Coronary artery (tissue), 2 donors: ENCODE measurements at places on chromosomes 3 and 15.

DNA sequence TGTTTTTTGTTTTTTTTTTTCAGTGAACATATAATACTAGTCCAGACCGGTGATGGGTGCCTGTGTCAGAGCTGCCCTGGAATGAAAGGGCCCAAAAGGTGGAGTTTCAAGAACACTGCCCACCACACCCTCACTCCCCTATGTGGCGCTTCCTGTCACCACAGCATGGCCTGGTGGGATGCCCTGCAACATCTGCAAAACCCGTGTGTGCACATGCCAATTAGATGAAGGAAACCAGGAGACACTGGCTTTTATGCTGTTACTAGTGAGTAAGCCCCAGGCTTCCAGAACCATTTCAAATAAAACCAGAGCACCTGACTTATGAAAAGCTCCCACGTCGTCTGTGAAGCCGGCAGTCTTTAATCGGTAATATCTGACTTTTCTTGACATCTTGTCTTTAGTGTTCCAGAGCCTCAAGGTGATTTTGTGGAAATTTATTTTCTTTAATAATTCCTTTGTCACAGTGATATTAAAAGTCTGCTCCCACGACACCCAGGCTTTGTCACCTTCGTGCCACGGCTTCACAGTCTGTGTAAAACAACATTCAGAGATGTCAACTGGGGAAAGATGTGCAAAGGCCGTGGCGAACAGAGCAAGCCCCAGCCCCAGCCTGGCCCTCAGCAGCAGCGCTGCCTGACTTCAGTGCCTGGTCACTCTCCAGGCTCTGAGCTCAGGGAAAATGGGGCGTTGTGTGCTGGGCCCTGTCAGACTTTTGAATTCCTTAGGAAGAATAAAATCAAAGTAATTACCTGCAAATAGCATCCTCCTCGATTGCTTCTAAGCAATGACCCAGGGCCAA is 6.4 kb downstream of the CFAP92 start:
- no peak for DNase-seq

GRCh38 chr3:60337421-60337820 is 913.8 kb downstream of the FHIT start:
- DNase-seq: no peak

DNA sequence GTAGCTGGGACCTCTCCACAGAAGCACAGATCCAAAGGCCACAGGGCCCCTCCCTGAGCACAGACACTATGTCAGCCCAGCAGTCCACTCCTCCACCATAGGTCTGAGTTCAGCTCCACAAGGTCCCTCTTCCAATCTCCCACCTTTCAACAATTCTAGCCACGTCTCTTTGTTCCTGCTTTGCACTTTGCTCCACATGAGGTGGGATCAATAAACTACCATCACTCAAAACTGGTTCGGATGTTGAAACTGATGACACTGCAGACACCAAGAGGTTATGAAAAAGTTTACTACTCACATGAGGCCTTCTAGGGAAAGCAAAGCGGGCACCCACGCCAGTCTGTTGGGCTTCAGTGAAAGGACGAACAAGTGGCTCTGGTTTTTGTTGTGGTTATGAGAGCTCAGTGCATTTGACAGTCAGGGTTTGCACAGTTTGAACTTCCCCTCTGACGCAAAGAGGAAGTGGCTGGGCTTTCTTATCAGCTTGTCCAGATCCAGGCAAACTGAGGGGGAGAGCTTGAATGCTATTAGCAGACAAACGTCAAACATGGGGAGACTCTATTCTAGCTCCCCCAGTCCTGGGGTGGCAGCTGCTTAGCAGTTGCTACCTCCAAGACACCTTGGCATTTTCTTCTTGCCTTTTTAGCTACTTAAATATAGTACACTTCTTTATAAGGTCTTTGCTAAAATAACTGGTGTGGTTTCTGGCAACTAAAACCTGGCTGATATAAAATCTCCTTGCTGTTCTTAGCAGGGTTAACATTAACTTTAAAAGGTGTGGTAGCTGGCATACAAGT is 37.8 kb downstream of the ZNF445 start:
- DNase-seq: peak; percentile 88

GRCh38 chr3:149368201-149368673 is 9.2 kb downstream of the TM4SF1 start:
- DNase-seq: no peak

GRCh38 chr15:72365844-72366243 is 10.0 kb downstream of the HEXA start:
- no peak for DNase-seq

DNA sequence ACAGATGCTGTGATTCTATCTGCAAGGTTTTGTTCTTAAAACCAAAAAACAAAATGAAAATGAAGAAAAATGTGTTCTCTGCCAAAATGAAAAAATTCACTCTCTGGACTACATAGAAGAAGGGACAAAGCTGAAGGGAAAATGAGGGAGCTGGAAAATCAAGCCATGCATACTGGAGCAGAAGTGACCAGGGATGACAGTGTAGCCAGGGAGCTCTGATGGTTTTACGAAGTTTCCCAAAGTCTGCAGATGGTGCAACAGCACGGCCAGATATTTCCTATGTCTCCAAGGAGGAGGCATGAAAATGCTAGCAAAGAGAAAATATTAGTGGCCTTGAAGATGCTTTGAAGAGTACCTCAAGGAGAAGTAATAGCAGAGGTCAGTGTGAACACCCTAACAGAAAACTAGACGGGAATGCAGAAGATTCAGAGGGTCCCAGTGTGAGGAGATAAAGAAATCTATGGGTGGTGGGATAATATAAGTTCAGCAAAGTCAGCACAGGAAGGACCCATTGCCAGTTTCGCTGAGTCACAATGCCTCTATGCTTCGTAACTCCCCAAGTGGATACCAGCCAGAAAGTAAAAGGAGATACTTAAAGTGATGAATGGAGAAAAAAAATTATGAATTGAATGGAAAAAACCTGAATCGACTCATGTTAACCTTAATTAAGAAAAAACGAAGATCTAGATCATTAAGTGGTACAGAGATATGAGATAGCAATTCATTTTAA is 39.0 kb upstream of the POMGNT2 start:
- DNase-seq: no peak

DNA sequence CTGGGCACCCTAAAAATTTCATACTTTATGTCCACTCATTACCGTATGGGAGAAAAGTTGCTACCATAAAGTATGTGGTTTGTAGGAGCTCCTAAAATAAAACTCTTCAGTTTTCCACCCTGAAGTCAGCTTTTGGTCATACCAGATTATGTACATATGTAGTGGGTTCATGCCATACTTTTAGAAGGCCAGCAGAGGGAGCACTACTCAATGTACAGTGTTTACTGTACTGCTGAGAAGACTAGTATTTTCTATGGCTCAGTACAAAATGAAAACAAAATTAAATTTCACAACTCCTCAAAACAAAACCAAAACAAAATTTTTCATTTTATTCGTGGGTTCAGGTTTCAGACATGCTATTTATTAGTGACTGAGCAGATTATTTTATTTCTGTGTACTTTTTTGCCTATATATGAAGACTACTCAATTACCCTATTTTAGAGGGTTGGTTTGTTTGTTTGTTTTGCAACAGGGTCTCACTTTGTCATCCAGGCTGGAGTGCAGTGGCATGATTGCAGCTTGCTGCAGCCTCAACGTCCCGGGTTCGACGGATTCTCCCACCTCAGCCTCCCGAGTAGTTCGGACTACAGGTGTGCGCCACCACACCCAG is 24.3 kb downstream of the NXPE3 start:
- DNase-seq: no peak

DNA sequence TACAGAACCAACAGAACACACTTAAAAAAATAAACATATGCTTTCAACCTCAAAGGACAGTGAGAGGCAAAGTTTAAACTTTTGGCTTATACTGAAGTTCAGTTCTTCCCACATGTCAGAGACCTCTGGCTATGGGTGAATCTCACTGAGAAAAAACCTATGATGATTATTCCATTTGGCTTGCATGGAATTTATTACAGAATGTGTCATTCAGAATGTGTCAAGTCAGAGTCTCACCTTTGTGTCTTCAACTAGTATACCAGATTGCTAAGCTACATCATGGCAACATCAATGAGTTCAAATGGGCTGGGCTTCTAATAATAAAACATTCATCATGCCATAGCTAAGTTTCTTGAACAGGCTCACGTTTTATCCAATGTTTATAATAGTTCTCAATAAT is 987.0 kb downstream of the NTRK3 start:
- no peak for DNase-seq

- DNase-seq: no peak
Measured at GRCh38 chr3:154781595-154781994, 298.5 kb upstream of the MME start.

GRCh38 chr3:140953028-140953960 is 11.7 kb downstream of the SLC25A36 start:
- DNase-seq: no peak

GRCh38 chr3:130582457-130583153 is 65.6 kb downstream of the COL6A6 start:
- DNase-seq: no peak

GRCh38 chr3:5272387-5272786 is 84.9 kb downstream of the EDEM1 start:
- DNase-seq: no peak

GRCh38 chr3:38627956-38628355 is 21.5 kb downstream of the SCN5A start:
- no peak for DNase-seq

DNA sequence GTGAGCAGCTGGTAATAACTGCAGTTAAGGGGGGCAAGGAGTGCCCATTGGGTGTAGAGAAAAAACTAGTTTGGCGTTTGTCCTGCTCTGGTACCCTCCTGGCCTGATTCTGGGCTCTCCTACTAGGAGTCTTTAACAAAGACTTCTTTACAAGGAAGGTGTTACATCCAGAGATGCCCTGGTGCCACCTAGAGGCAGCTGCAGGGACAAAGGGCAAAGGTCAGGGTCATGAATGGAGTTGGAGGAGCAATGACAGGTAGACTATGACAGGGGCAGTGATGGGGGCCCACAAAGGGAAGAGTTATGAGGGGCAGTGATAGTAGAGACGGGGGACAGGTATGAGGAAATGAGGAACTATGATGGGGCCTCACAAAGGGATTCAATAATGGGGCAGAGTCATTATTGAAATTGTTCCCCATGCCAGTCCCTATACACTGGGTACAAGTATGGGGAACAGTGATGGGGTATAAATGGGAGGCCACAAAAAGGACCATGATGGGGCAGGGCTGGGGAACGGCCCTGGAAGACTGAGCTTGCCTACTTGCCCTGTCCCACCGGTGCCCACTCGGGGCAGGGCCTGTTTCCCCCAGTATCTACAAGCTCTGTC is 7.9 kb downstream of the CCDC71 start:
- DNase-seq: no peak

DNA sequence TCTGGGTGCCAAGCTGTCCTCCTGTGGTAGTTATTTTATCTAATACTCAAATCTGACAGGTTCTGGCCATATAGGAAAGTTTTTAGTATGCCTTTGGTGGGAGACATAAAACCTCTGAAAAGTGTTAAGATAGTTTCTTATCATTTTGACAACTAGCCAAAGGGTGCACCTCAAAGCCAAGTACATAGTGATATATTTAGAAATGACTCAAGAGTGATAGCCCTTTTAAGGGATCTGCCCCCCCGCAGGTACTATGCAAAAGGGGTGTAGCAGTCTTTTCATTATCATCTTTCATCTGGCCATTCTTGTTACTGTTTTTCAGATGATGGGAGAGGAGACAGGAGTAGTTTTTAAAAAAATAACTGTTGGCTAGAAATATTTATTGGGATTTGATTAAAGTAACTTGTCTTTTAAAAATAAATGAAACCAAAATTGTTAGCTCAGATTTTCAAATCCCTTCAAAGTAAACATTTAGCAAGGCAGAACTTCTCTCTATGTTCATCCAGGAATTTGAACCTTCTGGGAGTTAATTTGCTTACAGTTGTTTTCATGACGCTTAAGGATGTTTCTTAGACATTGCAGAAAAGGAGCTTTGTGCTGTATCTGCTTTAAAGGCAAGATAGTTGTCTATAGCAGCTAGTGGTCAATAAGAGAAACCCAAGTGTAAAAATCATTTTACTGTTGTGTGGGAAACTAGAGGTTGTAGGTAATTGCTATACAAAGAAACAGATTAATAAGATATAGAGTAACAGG is 5.1 kb downstream of the PHLDB2 start:
- DNase-seq: no peak

GRCh38 chr15:96418146-96418545 is 87.6 kb downstream of the NR2F2 start:
- DNase-seq: no peak

- DNase-seq: no peak
Measured at GRCh38 chr15:84715441-84716035, 401 bp downstream of the SEC11A start.

DNA sequence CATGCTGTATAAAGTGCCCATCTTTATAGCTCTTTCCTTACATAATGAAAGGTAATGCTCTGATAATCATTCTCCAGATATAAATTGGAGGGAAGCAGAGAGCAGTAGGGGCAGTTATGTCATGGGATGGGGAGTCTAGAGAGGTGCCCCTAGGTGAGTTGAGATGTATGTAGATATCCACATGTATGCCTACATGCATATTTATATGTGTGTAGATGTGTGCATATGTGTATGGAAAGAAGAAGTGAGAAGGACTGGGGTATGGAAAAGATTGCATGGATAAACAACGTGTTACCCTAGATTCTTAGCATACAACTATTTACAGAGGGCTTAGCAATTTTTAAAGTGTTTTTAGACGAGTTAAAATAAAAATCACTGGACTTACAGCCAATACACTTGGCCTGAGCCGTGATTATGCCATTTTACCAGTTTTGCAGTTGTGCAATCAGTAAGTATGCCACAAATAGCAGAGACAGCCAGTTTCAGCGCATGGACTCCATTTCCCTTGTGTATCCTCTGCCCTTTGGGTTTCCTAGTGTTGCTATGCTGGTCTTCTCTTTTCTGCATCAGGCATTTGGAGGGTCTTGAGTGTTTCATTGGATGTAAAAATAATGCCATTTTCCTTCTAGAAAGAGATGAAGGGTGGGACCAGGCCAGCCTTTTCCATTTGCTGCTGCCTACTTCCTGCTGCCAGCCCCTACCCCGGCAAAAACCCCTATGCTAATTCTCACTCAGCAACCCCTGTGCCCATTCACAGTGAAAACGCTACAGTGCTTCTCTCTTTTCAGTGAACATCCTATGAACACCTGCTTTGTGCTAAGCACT is 199.4 kb upstream of the NR2E3 start:
- no peak for DNase-seq

GRCh38 chr3:49855662-49856061 is 702 bp downstream of the TRAIP start:
- no peak for DNase-seq

GRCh38 chr15:43410572-43411214 is 39.8 kb downstream of the TUBGCP4 start:
- DNase-seq: no peak

- peak; percentile 87 for DNase-seq
Measured at GRCh38 chr3:13022348-13023234, 50.6 kb downstream of the IQSEC1 start.

GRCh38 chr3:138681463-138682220 is 73.1 kb downstream of the FAIM start:
- no peak for DNase-seq

- DNase-seq: no peak
Measured at GRCh38 chr3:195065142-195065863, 205.7 kb downstream of the XXYLT1 start.

GRCh38 chr3:45489730-45490309 is 101.4 kb downstream of the LARS2 start:
- DNase-seq: no peak

GRCh38 chr3:134040066-134040465 is 10.3 kb upstream of the SLCO2A1 start:
- DNase-seq: peak; percentile 54

- no peak for DNase-seq
Measured at GRCh38 chr15:90912770-90913075, 9.6 kb downstream of the MAN2A2 start.
